NCI-H1092 (cell line): ENCODE measurements at places on chromosomes 5 and 9.

DNA sequence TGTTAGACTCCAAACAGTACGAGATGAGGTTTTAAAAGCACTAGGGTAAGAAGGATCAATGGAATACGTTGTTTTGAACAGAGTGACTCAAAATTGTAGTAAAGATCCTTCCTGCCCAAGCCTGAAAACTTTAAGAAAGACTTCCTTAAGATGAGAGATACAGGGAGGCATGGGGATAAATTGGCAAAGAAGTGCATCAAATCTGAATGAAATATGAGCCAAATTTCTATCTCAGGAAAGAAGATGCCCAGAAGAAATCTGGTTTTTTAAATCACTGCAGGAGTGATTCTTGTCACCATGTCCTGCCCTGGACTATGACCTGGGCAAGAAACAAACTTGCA is 14.9 kb downstream of the FCN2 start:
- no peak for DNase-seq

DNA sequence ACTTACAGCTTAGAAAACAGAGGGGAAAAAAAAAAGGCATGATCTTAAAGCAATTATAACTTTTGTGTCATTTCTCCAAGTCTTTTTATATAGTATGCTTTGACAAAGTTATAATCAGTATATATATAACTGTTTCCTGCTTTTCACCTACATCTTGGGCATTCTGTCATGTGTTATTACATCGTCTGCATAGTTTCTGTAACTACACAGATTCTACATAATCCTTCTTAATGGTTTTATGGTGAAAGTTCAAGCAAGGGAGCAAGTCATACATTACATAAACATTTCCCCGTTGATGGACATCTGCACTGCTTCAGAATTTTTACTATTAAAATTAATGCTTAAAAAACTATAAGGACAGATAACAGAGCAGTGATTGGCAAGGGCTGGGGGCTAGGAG is 12.1 kb downstream of the FEM1C start:
- no peak for DNase-seq

- no peak for DNase-seq
These were observed 76.4 kb downstream of the PHAX start for GRCh38 chr5:126677121-126677520.

- DNase-seq, result no peak
These were observed 192.9 kb downstream of the FBXL7 start for GRCh38 chr5:15692706-15693381.

- DNase-seq, result no peak
These were observed 5.1 kb downstream of the PCDHB3 start for GRCh38 chr5:141105350-141105749.
